ENCODE measurements at places on chromosomes 13 and 19. TPM values are rescaled to one million over a fixed set of nuclear protein-coding genes. Genes with fewer than 3 reads are reported as not detected.

The DIAPH3 gene
- 28.5 TPM for total RNA-seq

The ONECUT3 gene
- not detected for total RNA-seq

The SHD gene
- not detected for total RNA-seq

The ZNF177 gene
- 1.7 TPM for total RNA-seq

The RNF113B gene
- not detected for total RNA-seq

The GJB2 gene
- 1.8 TPM for total RNA-seq

The CPAMD8 gene
- total RNA-seq: 0.43 TPM

The OCEL1 gene
- total RNA-seq: 19.3 TPM

The SPC24 gene
- total RNA-seq: 43.6 TPM

The FUT6 gene
- total RNA-seq: 0.21 TPM

The ELSPBP1 gene
- not detected for total RNA-seq

The LIM2 gene
- 1.0 TPM for total RNA-seq

The ZNF681 gene
- 4.7 TPM for total RNA-seq

The NLRP11 gene
- not detected for total RNA-seq

The PNMA8B gene
- 0.05 TPM for total RNA-seq

The FCHO1 gene
- 93.9 TPM for total RNA-seq

The LYPD3 gene
- 3.1 TPM for total RNA-seq

The LHB gene
- not detected for total RNA-seq

The ZNF14 gene
- 12.1 TPM for total RNA-seq

The CYP4F11 gene
- not detected for total RNA-seq

The BRSK1 gene
- 13.0 TPM for total RNA-seq

The SELENOV gene
- not detected for total RNA-seq

The RASGRP4 gene
- 10.1 TPM for total RNA-seq

The RYR1 gene
- total RNA-seq: 3.3 TPM

The KASH5 gene
- total RNA-seq: 3.0 TPM

The SOX1 gene
- total RNA-seq: 0.07 TPM

The DLL3 gene
- total RNA-seq: 0.72 TPM

The POU2F2 gene
- 45.0 TPM for total RNA-seq

The GPR12 gene
- total RNA-seq: not detected

The MATK gene
- total RNA-seq: 15.5 TPM

The POU4F1 gene
- total RNA-seq: 0.44 TPM

The MAST1 gene
- total RNA-seq: 6.0 TPM

The DKKL1 gene
- total RNA-seq: not detected

The CGB1 gene
- total RNA-seq: not detected

The AKAP11 gene
- 30.0 TPM for total RNA-seq

The PPM1N gene
- 6.7 TPM for total RNA-seq
